Islet precursor cell (in vitro differentiated cells): ENCODE measurements at places on chromosomes 11 and 22.

DNA sequence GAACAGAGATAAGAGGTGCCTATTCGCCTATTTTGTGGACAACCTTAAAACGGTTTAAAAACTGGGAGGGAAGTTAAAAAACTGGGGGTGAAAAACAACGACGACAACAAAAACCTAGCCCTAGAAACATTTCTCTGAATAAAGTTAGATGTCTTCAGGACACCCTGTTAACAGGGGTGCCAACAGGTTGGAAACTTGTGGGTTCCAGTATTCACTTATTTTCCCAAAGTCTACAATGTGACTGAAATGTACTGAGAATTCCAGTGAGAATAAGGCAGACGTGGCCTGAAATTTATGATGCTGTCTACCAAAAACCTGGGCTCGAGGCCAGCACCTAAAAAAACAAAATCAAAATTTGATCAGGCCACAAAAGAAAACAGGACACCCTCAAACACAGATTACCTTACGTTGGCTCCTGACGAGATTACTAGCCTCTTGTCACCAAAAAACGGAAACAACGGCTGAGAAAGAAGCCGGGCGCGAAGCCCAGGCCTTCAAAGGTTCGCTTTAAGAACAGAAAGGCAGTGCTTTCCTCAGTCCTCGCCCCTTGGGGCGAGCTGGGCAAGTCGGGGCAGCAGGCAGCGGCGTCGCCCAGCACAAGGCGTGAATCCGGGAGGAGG, 906 bp downstream of the CCDC90B start:
- no peak for DNase-seq

- no peak for DNase-seq
Observed at GRCh38 chr22:29269230-29269604, 1.1 kb downstream of the EWSR1 start.

- no peak for DNase-seq
Observed at GRCh38 chr22:17063411-17064106, 21.2 kb upstream of the IL17RA start.

DNA sequence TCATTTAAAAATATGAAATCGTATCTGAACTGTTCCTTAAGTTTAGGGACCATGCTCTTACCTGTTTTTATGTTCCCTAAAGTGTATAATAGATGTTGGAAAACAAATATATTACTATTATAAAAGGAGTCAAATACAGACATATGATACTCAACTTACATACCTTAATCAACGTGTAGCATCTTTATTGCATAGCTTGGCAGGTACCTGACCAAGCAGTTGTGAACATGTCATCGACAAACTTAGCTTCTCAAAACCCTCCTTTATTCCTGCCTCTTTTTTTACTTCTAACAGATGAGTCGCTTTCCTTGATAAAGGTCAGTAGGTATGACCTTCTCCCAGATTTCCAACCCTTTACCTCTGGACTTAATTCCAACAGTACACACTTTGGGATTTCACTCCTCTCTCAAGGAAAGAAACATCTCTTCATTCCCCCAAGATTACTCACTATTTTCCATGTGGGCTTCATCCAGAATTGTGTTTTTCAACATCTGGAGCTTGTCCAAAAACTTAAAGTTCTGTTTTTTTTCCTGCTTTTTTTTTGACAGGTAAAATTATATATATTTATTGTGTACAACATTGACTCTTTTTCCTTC, 11.9 kb downstream of the HIPK3 start:
- DNase-seq: no peak

- DNase-seq: no peak
Observed at GRCh38 chr11:105274631-105275030, 135.1 kb upstream of the CARD18 start.

DNA sequence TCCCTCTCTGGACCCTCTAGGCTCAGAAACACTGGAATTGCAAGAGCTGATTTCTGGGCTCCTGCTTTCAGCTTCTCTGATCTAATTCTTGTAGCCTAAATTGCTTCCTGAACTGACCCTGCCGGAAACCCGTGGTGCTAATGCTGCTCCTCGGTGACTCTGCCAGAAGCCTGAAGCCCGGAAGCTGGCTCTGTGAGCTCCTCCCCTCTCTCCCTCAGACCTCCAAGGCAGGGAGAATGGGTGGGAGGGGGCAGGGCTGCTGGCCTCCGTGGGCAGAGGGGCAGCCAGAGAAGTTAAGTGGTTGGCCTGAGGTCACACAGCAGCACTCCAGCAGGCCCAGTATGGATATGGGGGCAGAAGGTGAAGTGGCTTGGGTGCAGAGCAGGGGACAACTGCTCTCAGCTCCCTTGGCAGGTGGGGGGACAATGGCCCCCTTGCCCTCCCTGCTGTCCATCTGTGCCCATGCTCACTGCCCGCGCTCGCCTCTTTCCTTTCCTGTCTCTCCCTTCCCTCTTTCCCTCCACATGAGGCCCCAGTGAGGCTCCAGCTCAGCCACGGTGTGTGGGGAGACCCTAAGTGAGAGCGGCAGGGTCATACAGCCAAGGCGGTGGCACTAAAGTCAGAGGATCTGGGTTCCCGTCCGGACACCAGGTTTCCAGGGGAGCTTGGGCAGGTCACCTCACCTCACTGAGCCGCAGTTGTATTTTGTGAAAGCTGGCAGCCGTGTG, 16.2 kb downstream of the CAPN5 start:
- no peak for DNase-seq

GRCh38 chr11:88114486-88115045, 60.7 kb downstream of the RAB38 start:
- DNase-seq: no peak

GRCh38 chr11:108322666-108323065, 99.8 kb downstream of the ATM start:
- DNase-seq: no peak

GRCh38 chr11:71499125-71499524, 27.9 kb upstream of the KRTAP5-7 start:
- DNase-seq: no peak

GRCh38 chr11:73760135-73760678, 667 bp downstream of the RAB6A start:
- DNase-seq: peak; percentile 62

DNA sequence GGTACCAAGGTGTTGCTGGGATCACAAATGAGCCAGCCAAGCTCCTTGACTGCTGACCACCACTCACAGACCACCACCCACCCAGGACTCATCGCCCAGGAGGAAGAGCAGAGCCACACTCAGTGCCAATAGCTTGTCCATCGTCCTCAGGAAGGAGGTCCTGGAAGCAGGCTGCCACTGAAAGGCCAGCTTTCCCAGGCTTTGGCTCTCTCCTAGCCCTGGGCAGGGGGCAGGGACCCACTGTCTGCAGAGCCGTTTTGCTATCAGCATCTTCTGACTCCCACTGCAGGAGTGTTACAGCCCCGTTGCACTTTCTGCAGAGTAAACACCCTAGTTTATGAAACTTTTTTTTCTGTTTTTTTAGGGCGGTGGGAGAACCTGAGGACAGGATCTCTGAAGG, 12.2 kb upstream of the ACRV1 start:
- no peak for DNase-seq

GRCh38 chr11:18594999-18595749, 4.4 kb upstream of the MISFA start:
- DNase-seq: peak; percentile 68

- peak; percentile 75 for DNase-seq
Observed at GRCh38 chr22:20080445-20080775, 369 bp downstream of the DGCR8 start.

GRCh38 chr22:44491269-44492035, 6.6 kb downstream of the RTL6 start:
- DNase-seq: no peak
